ENCODE measurements at places on chromosomes 7 and 10.

DNA sequence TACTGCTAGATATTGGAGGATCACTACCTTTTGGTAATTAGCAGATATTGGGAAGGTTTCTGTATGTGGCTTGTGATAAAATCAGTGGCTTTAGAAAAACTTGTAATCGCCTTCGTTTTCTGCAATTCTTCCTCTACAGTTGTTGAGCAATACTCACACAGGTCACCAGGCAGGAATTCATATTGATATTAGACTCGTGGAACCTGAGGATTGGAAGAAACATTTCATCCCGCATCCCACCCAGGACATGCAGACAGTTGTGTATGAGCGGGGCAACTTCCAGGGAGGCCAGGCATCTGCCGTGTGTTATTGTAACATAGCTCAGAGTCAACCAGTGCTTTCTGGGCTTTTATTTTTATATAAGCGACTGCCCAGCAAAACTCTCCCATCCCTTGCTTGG, 821.3 kb downstream of the LRMDA start:
- no peak for DNase-seq

DNA sequence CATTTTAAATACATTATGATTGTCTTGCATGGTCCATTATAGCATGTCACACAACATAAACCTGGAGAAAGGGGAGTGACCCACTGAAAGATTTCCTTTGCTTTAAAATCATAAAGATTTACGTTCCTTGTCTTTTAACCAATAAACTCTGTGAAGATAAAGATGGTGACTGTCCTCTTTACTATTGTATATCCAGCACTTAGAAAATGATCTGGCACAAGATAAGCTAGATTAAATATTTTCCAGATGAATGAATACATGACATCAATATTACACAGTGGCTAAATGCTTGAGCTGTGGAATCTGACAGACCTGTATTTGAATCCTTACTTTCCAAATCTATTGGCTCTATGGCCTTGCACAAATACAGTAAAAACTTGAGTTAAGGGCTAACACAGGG, 938.4 kb downstream of the SORCS1 start:
- no peak for DNase-seq

DNA sequence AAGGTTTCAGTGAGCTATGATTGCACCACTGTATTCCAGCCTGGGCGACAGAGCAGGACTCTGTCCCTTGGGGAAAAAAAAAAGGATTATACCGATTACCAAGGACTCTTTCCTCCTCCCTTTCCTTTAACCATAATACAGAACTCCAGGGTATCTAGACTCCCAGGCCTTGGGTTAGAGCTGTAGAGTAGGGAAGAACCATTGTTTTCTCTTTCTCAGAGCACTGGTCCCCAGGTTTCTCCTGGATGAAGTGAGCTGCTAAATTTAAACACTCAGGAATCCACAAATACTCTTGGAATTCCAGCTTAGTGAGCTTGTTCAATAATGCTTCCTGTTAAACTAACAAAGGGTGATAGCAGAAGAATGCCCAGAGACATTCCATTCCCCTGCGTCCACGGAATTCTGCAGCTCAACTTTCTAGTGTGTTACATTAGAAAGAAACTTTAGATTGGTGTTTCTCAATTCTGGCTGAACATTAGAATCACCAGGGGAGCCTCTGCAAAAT, 14.6 kb upstream of the RPEL1 start:
- peak; percentile 95 for DNase-seq

GRCh38 chr10:114353383-114353782, 50.9 kb downstream of the AFAP1L2 start:
- DNase-seq = no peak
